IMR-90 (cell line): ENCODE measurements at places on chromosomes 4 and X. TPM values are rescaled to one million over a fixed set of nuclear protein-coding genes. Genes with fewer than 3 reads are reported as not detected.

The RAB39B gene
- 0.23 and 0.29 TPM in 2 replicates for polyA plus RNA-seq

The PASD1 gene
- polyA plus RNA-seq = not detected in 2 replicates

The TCEAL7 gene
- polyA plus RNA-seq = 12.1 and 15.4 TPM in 2 replicates

The TLR2 gene
- polyA plus RNA-seq = 0.03 TPM in 1 of 2 replicates, not detected in the other

The SLC9B1 gene
- polyA plus RNA-seq = 0.07 TPM in 1 of 2 replicates, not detected in the other

The TRAM1L1 gene
- 1.7 and 2.6 TPM in 2 replicates for polyA plus RNA-seq

The PNMA5 gene
- not detected in 2 replicates for polyA plus RNA-seq

DNA sequence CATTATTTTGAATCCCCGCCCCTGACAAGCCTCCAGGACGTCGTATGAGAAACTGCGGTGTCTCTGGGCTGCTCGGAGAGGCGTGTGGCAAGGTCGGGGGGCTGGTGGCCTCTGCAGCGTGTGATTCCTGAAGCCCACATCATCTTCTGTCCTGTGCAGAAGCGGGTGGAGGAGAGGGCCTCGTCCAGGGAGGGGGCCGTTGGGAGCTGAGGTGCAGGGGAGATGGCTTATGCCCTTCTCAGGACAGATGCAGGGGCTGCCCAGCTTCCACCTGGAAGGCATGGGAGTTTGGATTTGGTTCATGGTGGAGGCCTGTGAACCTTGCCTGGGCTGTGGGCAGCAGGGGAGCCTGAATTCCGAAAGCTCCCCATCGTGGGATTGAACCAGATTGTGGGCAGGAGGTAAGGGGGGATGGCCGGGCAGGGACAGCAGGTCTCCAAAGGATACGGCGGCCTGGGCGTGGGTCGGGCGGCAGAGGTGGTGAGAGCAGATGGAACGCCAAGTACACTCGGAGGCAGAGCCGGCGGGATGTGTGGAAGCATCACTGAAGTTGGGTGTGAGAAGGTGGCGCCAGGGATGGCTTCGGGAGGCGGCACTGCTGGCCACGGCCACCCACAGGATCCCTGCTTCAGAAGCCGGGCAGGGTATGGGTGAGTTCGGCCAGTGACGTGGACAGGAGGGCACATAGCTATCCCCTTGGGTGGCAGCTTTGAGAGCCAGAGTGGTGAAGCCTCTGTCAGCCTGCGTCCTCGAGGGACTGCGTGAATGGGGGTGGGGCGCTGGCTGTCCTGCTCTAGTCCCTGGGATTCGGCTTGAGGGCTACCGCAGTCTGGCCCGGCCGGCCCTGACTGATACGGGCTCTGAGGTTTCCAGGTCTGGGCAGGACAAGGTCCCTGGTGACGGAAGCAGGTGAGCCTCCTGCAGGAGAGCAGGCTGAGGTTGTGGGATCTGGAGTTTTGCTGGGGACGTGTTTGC is 76.3 kb upstream of the ADRA2C start:
- DNase-seq = no peak

- DNase-seq = no peak
These were observed 30.9 kb upstream of the ELOVL6 start for GRCh38 chr4:110229266-110229665.

- peak; percentile 26 for DNase-seq
These were observed 40.5 kb upstream of the OGT start for GRCh38 chrX:71492231-71493065.

GRCh38 chr4:143617994-143618679 is 82.3 kb downstream of the FREM3 start:
- no peak for DNase-seq

- no peak for DNase-seq
These were observed 68.8 kb downstream of the EVC2 start for GRCh38 chr4:5639556-5639955.

- no peak for DNase-seq
These were observed 60.4 kb downstream of the CLCN4 start for GRCh38 chrX:10217198-10217597.

DNA sequence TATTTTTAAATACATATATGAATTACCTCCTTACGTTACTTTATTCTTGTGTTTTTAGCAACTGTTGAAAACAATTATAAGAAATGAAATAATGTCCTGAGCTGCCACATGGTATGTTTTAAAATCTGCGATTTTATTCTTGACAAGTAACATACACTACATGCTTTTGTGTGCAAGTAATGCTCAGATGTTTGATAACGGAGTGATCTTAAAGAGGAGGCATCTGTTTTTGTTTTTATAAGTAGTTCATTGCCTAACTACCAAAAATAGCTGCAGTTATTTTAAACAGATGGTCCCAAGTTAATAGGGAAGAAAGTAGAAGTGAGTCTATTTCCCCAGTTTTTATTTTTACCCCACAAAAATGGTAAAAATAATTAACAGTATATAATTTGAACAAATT is 55.2 kb downstream of the GAB1 start:
- DNase-seq = peak; percentile 89

DNA sequence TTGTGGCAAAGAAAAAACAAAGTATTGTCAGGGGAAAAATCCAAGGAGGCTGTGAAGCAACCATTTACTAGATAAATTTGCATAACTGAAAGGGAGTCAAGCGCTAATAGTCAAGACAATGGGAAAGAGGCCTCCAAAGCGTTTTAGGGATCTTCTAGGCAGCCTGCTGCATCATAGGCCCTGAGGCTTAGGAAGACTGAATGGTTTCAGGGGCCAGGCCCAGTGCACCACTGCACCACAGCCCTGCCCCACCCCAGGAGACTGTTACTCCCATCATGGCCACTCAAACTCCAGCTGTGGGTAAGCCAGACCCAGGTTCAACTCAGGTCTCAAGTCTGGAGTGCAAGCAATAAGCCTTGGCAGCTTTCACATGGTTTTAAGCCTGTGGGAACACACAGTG is 362.9 kb downstream of the SH3BGRL start:
- DNase-seq = no peak

DNA sequence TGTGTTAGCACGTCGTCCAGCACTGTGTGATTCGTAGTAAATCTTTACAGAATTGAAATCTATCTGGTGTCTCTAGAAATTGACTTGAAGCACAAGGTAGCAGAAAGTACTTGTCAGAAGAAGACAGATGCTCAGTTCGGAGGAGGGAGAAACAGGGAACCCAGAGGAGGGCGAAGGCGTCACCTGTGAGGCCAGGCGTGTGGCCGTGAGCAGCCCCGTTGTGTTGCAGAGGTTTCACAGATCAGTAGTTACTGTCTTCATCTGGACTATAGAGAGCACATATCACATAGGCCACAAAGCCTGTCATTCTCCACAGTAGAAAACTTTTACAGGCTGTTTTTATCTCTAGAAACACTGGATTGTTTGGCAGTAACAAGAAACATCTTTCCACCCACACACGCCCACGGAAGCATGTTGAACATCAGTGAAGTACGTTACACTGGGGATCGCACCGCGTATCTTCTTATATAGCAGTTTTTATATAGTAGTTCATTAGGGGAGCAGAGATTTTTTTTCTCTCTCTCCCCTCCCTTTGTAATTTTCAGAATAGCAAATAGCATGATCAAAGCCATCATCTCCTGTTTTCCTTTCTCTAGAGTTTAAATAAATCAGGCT is 48.1 kb upstream of the TLR3 start:
- no peak for DNase-seq

DNA sequence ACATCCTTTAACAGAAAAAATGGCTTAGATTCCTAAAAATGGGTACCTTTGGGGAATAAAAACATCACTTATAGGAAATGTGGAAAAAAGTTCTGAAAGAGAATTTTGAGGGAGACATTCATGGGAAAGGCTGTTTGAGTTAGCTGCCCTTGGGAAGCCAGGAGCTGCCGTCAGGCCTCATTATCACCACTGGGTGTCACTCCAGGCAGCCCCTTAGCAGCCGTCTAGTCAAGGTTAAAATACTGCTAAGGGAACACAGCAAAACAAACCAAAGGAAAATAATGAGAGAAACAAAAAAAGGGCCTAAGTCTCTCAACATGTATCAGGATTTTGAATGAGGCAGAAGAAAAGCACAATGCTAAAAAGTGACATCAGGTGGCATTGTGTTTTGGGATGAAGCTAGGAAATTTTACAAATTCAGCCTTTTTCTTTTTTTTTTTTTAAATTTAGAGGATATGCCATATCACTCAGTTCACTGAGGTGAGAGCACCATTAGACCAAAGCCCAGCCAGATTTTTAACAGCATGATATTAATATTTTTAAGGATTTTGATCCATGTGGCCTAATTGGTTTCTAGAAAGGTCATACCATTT is 235.3 kb downstream of the GPAT3 start:
- DNase-seq = peak; percentile 60

- no peak for DNase-seq
These were observed 1.3 kb upstream of the EOLA2 start for GRCh38 chrX:149939655-149939904.

DNA sequence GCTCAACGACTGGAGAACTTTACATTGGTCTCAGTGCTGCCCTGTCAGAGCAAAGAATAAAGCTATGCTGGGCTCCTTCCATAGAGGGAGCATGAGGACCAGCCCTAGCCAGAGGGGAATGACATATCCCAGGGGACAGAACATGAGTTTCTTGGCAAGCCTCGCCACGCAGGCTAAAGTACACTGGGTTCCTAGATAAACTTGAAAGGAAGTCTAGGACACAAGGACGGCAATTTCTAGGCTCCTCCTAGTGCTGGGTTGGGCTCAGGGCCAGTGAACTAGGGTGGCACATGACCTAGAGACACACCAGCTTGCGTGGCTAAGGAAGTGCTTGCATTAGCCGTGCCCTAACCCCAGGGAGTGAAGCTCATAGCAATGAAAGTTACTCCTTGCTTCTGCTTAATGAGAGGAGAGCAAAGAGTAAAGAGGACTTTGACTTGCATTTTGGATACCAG is 141.0 kb downstream of the MAB21L2 start:
- no peak for DNase-seq

GRCh38 chr4:80229128-80229527 is 31.8 kb downstream of the PRDM8 start:
- DNase-seq = no peak

- DNase-seq = no peak
These were observed 12.2 kb downstream of the SOD3 start for GRCh38 chr4:24807611-24808010.

DNA sequence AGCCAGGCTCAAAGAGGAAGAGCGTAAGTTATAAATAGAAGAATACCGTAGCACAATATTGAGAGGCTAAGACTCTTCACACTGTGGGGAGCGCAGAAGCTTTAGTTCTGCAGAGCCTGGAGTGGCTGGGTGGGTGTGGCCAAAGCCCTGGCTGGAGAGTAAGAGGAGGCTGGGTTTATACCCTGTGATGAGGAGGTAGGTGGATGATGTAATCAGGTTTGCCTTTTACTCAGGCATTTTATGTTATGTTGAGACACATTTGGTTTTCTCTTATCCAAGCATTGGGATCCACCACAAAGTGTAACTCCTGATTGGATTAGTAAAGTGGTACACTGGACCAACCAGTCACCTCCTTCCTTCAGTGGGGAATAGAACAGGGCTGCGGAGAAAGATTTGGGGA is 13.9 kb downstream of the CDS1 start:
- no peak for DNase-seq

GRCh38 chr4:109589119-109589518 is 29.1 kb downstream of the MCUB start:
- DNase-seq = peak; percentile 6

- no peak for DNase-seq
These were observed 367.8 kb upstream of the RASGEF1B start for GRCh38 chr4:81839347-81840042.

DNA sequence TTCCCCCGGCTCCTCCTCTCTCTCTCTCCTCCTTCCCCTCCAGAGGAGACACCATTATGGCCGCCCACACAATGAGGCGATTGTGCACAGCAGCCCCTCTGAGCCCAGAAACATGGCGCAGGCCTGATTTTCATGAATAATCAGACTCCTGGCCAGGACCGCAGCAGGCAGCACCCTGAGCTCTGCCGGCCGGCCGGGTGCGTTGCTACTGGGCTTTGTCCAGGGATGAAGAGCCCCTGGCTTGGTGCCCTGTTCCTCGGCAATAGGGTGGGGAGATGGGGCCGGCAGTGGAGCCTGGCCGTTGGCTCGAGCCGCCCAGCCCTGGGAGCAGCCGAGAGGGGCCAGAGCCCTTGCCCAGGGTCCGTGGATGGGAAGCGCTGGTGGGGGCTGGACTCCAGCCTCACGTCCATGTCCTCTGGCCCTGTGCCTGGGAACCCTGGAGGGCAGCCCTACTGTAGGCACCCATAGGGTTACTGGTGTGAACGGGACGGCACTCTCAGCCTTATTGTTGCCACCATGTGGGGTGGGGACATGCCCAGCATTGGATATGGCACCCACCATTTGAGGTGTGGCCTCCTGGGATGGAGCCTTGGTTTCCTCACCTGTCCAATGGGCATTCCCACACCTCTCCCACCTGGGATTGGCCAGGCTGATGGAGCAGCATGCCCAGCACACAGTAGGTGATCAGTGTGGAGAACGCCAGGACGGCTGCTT is 103.0 kb downstream of the SORCS2 start:
- DNase-seq = no peak

DNA sequence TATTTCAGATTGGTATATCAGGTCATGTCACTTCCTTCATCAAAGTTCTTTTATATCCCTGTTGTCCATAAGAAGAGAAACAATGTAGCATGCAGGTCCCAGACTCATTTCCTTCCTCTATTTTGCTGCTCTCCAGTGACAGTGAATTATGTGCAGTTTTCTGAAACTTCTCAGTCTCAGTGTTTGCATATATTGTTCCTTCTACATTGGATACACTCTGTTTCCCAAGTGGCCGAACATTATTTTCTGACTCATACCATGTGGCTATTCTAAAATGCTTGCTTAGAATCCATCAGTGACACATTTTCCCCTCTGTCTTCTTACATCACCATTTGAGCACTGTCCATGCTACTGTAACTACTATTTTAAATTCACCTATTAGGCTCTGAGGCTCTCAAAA is 305.7 kb downstream of the PDHA2 start:
- DNase-seq = no peak

GRCh38 chr4:168739886-168740285 is 243.0 kb downstream of the PALLD start:
- DNase-seq = no peak

DNA sequence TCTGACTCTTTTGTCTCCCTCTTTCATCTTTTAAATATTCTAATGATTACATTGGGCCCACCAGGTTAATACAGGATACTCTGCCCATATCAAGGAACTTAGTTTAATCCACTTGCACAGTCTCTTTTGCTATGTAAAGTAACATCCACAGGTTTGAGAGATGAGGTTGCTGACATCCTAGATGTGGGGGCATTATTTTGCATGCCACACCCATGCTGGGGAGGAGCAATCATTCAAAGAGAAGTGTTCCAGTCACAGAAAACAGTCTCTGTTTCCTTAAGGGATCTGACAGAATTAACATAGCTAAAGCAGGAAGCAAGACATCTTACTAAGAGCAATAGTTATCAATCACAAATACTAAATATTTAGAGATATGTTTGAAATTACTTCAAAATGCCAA is 11.5 kb upstream of the TRAM1L1 start:
- DNase-seq = no peak
